ENCODE measurements at places on chromosomes 5 and 9. TPM values are rescaled to one million over a fixed set of nuclear protein-coding genes. Genes with fewer than 3 reads are reported as not detected.

Gene MTREX
- 50.0 TPM for total RNA-seq

Gene GABBR2
- 0.32 TPM for total RNA-seq

Gene SPACA9
- total RNA-seq: 8.7 TPM

Gene LEAP2
- 2.9 TPM for total RNA-seq

Gene MEIKIN
- not detected for total RNA-seq

Gene F2RL1
- 20.8 TPM for total RNA-seq

Gene GCNT1
- total RNA-seq: 7.9 TPM

Gene TMEM171
- not detected for total RNA-seq

Gene HTR4
- total RNA-seq: not detected

Gene NMUR2
- not detected for total RNA-seq

Gene SLC36A3
- not detected for total RNA-seq

DNA sequence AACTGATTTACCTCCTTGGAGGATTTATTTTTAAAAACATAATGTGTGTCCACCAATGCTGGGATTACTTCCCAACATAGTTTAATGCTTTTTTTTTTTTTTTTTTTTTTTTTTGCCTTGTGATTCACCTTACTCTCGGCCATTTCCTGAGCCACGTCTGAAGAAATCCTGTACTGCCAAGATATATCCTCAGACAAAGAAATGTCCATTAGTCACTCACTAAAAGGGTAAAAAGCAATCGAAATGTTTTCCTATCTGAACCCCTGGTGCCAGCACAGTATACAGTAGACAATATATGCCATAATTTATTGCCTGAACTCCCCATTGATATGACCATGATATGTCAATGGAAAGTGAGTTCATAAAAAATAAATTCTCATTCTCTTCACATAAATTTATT is 344.1 kb downstream of the BNC2 start:
- no peak for DNase-seq

DNA sequence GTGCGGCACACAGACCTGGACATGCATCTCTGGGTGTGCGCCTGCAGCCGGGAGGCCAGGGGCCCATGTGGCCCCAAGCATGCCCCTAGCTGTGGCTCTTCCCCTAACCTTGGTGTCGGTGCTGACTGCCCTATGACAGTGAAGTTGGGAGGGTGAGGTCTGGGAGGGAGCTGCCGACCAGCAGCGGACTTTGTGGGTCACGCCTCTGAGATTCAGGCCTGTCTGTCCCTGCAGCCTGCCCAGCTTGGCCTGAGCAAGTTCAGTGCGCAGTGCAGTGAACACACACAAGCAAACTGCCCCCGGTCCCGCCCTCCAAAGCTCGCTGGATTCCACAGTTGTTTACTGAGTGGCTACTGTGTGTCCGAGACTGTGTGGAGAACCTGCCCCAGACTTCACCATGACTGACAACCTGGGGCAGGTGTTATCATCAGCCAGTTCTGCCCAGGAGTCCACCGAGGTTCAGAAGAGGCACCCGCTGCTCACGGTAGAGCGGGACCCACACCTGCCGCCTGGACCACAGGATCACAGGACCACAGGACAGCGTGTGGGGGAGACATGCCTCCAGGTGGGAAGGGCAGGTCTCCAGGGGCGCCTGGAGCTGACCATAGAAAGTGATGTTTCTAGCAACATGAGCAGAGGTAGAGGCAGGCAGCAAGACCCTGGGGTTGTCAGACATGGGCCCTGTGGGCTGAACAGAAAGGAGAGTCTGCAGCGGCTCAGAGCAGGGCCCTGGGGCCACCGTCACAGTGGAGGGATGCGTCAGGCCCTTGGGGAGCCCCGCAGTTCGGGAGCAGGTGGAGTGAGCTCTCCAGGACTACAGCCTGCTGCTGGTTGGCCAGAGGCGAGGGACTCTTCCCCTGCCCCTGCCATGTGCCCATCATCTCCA is 105.1 kb downstream of the PHF2 start:
- DNase-seq: no peak

- DNase-seq: no peak
Observed at GRCh38 chr5:3856036-3856435, 260.4 kb downstream of the IRX1 start.

- no peak for DNase-seq
Observed at GRCh38 chr5:58261605-58262004, 198.3 kb downstream of the PLK2 start.

- DNase-seq: no peak
Observed at GRCh38 chr9:105479846-105480245, 32.0 kb downstream of the FSD1L start.

DNA sequence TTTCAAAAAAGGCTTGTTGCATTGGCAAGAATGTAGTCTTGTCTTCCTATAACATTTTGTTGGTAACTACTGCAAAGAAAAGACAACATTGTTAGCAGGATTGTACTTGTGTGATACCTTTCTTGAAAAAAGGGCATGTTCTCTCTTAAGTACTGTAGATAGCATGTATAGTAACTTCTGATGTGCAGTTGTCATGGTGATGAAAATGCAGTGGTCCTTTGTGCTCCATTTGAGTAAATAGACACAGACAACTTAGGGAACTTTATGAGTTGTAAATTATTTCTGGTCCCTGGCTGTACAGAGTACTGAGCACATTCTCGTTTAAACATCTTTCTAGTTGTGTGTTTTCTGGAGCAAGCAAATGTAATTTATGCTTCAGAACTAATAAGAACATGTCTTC is 103.3 kb downstream of the CD180 start:
- no peak for DNase-seq

GRCh38 chr5:1791176-1791575 is 8.5 kb downstream of the MRPL36 start:
- DNase-seq: peak; percentile 5

DNA sequence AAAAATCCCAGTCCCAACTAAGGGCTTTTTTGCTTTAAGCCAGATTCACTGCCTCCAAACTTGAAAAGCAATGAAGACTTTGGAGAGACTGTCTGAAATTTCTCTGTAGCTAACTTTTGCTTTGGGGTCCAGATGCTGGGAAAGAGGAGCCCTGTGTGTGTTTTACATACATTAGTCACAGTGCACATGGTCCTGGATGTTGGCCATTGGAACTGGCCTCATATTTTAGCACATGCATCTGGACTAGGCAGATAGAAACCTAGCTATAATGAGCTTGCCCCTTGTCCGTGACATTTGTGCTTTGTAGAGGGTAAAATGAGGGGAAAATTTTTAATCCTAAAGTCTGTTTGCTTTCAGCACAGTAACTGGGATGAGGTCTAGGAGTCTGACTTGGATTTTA is 421.7 kb downstream of the CDK5RAP2 start:
- no peak for DNase-seq

DNA sequence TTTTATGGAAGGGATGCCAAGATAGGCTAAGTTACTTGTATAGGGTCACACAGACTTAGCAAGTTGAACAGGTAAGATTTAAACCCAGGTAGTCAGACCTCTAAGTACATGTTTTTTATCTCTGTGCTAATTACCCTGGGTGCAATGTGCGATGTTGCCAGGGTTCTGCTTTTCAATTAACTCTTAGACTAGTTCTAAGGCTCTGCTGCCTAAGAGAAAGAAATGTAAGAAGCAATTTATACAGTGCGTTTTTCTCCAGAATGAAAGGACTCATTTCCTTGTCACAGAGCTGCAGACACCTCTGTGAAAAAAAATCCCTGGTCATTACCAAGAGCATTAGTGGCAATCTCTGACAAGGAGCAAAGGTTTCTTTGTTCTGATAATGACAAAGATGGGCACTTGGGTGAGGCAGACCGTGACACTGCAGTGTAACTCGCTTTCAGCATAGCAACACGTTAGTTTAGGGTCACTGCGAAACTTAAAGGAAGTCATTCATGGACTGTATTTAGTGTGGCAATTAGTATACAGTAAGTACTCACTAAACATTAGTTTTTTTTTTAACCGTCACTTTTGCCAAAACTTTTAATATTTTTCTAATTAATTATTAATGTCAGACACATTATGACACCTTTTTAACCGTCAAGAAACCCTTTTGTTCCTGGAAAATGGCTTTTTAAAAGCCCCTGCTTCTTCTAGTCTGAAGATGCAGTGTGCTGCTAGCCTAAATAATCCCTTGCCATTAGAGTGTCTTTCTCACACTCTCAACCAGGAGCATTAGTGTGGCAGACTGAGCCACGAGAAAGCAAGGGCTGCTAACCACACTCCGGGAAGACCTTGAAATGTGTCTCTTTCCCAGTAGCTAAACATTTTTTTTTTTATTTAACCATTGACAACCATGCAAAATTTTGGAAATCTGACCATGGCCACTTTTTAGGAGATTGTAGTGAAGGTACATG is 520.0 kb upstream of the C9orf72 start:
- no peak for DNase-seq

DNA sequence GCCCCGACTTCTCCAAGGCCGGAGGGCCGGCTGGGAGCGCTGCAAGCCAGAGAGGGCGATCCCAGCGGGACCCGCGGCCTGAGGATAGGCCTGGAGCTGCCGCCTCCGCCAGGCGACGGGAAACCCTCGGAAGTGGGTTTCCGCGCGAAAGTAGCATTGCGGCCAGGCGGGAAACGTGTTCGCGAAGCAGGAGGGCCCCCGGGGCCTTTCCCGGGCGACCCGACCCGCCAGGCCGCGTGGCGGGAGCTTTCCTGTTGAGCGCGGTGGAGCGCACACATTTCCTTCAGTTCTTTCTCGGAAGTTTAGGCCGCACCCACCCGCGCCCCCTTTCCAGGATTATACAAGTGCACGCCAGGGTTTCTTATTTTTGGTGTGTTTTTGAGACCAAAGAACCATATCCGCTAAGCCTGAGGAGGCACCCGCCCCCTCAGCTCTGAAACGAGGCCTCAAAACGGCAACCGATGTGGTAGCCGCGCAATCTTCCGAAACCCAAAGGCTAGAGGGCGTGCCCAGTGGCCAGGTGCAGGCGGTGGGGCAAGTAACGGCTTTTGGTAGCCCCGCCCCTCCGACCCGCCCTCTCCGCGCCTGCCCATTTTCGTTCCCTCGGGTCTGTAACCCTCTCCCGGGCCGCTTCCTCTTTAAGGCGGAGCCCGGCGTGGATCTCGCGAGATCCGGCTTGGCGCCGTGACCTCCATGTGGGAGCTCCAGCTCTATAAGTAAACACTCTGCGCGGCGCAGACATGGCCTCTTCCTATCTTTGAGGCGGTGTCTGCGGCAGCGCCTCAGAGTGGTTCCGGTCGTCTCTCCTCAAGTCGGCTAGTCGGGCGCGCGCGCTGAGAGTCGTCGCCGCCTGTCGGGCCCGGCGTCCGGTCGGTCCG is at the start of gene UHRF2:
TSS of gene UHRF2 (plus strand) at position 713 of the 878 bp plus-strand sequence. CDS start 292 bp downstream, outside the sequence.
- peak; percentile 99 for DNase-seq

- DNase-seq: no peak
Observed at GRCh38 chr9:134313470-134313869, 12.8 kb upstream of the RXRA start.

DNA sequence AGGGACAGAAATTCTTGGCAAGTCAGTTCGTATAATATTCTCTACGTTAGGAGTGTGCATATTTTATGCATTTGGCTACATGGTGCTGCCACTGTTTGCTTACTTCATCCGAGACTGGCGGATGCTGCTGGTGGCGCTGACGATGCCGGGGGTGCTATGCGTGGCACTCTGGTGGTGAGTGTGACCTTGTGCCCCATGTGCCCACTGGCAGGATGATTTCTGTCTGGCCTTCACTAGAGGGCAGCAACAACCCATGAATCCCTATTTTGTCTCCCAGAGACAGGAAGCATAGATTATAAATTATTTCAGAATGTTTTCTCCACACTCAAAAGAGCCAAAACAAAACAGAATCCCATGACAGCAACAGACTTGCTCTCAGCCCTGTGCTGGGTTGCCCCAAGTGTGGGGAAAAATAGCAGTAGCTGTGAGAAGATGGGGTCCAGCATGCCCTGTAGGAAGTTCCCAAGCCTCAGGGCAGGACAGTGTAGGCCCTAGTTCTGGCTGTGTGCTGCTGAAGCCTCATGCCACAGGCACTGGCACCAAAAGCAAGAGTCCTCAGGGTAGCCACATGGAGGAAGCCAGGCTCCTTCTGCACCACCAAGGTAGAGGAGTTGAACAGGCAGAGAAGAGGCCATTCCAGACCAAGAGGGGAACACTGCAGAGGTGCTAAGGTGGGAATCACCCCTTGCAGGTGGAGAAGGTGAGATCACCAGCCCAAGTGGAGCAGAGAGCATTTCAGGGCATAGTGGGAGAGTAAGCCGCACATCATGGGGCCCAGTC is 16.0 kb downstream of the SLC22A5 start:
- DNase-seq: no peak

GRCh38 chr5:122436615-122437014 is 124.6 kb downstream of the SNCAIP start:
- no peak for DNase-seq

DNA sequence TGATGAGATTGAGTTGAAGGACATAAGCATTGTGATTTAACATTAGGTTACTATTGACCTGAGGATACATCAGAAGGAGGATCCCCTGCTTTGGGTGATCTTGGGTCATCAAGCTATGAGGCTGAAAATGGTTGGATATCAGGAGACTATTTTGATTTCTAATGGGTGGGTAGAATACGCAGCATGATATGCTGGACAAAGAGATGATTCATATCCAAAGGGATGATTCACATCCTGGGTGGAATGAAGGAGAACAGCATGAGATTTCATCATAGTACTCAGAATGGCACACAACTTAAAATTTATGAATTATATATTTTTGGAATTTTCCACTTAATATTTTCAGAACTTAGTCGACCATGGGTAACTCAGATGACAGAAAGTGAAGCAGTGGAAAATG is 1759.5 kb upstream of the C9orf72 start:
- no peak for DNase-seq

GRCh38 chr9:4510546-4511322 is 20.5 kb downstream of the SLC1A1 start:
- no peak for DNase-seq

GRCh38 chr9:126497660-126498275 is 116.0 kb upstream of the LMX1B start:
- DNase-seq: no peak

DNA sequence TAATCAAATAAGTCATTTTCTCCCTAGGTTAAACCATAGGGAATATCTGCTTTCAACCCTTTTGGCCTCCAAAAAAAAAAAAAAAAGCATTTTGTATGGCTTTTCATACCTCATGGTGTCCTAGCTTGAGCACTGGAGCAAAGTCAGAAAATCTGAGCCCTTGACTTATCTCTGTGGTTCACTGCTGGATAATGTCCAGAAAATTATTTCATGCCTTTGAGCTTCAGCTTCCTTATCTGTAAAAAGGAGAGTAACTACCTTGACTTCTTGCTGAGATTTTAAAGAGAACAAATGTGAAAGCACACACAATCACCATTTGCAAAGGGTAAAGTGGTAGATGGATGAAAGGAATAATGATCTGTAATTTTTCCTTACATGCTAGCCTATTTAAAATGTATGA is 165.9 kb downstream of the ALDH1A1 start:
- DNase-seq: no peak

GRCh38 chr5:128241051-128241695 is 157.6 kb downstream of the SLC12A2 start:
- DNase-seq: no peak

- no peak for DNase-seq
Observed at GRCh38 chr5:152813526-152813925, 408.4 kb upstream of the NMUR2 start.

DNA sequence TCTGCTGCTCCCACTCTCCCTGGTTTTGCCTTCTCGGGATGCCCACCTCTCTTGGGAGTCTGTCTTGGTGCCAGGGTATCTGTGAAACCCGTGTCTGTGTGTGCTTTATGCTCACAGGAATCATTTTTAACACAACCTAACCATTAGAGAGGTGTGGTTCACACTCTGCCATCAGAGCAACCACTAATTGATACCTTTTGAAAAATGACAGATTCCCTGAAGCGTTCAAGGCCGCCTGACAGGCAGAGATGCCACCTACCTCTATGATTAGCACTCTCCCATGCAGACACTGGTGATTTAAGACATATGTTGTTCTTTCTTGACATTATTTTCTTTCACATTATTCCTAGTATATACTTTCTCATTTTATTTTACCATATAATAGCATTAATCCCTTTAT is 207.3 kb upstream of the SGCD start:
- no peak for DNase-seq

All from suprapubic skin (tissue), 4 donors.